CD4-positive, alpha-beta T cell treated with Interleukin-1 beta for 1 hour (primary cell): ENCODE measurements at places on chromosomes 1 and 21.
A peak's percentile ranks its signal among the peaks of the same experiment; 100 is the strongest.

DNA sequence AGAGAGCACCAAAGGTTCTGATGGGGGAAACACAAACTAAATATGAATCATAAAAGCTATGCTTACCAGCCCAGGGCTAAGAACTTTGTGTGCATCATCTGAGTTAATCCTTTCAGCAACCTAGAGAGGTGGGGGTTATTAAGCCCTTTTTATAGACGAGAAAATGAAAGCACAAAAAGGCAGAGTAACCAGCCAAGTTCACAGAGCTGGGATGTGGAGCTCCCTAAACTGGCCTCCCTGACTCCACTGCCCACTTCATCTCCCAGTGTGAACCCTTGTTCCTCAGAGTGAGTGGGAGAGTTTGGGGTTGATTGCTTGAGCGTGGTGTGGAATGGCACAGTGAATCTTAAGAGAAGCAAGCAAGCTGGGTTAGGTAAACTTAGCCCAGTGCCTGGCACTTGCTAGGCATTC is 10.8 kb upstream of the BCAR3 start:
- no peak for DNase-seq

DNA sequence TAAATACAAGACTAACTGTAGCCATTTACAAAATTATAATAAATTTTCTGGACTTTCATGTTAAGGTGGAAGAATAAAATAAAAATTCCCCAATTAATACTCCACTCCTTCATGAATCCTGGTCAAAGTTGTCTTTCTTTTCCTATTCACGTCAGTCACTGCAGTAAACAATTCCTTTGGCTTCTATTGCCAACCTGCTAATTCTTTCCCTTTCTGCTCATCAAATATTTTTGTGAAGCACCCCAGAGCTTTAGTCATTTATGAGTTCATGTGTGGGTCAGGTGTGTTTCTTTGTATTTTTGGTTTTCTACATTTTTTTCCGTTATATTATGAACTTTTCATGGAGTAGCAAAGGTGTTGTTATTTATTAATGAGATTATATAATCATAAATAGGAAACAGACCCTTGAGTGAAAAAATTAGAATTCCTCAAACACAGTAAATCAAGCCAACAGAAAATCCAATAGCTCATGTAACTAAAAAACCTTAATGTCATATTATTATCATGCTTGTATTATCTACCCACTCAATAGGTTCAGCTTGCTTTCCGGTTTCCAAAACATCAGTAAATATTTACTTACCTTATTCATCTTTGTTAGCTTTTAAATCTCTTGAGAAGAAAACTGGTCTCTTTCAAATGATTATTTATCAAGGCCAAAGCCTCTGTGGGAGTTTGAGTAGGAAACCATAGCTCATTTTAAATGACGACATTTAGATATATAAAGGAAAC is 29.6 kb upstream of the PLA2G4A start:
- DNase-seq: no peak

DNA sequence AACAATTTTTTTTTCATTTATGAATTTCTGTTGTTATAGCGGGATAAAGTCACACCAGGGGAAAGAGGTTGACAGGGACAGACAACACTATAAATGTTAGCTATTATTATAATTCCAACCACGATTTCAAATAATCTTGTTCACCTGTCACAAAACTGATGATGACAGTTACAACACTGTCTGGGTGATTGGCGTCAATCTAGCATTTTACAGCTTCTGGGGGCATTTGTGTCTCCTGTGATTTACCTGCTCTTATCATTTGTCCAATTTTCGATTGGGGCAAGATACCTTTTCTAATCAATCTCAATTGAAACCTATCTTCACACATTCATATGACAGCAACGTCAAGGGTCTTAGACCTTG is 44.6 kb upstream of the LYST start:
- DNase-seq: no peak

DNA sequence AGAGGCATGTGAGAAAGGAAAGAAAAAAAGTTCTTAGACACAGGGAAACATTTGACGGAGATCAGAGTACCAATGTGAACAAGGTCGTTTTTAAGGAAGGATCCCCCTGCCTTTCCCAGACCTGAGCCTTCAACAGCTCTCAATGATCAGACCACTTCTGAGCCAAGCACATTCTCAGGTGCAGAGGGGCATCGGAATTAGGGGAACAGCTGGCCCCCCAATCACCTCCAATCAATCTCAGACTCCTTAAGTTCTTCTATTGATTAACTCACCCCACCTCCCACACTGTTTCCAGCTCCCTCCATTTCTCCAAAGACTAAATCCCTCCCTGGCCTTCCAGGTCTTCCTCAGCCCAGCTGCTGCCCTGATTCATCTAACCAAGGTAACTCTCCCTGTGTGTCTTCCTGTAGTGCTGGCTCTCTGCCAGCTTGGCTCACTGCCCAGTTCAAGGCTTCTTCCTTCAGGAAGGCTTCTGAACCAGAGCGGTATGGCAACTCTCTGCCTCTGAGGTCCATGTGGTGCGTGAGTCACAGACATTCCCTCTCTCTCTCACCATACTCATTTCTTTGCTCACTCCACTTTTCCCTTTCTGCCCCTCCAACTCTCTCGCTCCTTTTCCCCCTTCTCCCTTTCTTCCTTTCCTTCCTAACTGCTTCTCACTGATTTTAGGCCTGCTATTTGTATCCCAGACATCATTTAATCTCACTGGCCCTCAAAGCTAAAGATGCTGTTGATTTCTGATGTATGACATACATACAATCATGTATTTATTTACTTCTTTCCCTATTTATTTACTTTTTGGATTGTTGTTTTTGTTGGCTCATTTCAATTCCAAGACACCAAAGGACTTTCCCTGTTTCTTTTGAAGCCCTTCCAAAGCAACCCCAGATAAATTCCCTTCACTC is 18.1 kb downstream of the CFAP45 start:
- DNase-seq: peak; percentile 48

DNA sequence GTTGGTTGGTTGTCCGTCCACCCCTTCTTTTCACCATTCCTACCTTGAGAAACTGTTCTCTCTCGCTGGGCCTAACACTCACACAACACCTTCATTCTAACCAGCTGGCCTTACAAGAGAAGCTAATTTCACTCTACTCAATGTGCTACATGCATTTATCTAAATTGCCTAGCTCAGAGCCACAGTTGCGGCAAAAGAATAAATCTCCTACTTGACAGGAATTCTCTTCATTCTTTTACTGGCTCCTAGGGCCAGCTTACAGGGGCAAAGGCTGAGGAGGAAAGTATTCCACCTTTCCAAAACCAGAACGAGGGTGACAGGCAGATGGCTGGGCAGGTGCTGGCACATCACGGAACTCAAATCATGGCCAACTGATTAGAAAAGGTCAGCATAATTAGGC is 6.5 kb downstream of the F3 start:
- no peak for DNase-seq

GRCh38 chr1:98177751-98178150 is 256.9 kb upstream of the DPYD start:
- no peak for DNase-seq

DNA sequence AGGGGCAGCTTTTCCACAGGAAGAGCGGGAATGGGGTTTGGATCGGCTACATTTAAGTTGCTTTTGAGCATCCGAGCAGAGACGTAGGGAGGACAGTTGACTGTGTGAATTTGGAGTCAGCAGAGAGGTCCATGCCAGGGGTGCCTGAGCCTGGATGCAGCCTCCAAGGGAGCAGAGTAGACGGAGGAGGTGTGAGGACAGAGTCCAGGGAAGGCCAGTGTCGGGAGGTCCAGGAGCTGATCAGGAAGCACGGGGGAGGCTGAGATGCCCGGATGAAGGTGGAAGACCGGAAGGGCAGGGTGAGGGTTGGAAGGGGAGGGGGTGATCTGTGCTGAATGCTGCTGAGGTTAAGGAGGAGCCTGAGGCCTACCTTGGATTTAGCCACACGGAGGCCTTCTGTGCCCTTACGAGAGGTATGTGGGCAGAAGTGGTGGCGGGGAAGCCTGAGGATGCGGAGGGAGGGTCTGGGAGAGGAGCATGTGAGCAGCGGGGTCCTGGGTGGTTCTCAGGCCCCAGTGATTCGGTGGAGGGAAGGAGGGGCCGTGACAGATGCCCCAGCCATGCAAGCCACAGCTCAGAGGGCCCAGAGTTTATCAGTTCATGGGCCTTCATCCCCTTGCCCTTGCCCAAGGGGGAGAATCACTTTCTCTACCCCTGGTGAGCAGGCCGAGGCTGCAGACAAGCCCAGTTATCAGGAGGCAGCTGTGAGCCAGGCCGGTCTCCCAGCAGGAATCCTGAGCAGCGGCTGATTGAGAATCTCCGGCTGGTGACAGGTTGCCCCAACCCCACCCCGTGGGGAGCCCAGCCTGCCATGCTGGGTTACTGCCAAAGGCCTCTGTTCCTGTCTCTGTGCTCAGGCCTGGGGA is 54.0 kb upstream of the ACTL8 start:
- DNase-seq: no peak

GRCh38 chr1:145942871-145943270 is 14.9 kb downstream of the LIX1L start:
- no peak for DNase-seq

- DNase-seq: no peak
Measured at GRCh38 chr1:3581296-3582036, 29.8 kb downstream of the MEGF6 start.

DNA sequence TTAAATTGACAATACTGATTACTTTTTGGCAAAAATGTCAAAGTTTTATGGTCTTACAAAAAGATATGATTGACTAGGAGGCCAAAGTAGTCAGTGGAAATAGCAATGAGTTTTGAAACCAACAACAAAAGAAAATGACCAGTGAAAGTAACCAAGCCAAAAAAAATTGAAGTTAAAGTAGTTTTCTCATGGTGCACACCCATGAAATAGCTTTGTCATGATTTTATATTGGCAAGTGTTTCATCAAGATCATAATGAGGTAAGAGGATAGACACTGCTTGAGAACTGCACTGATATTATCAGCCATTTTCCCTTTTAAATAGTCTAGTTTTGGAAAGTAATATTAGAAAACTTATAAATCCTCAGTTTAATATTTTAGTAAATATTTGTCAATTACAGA is 206.2 kb upstream of the ADAMTS5 start:
- DNase-seq: no peak

DNA sequence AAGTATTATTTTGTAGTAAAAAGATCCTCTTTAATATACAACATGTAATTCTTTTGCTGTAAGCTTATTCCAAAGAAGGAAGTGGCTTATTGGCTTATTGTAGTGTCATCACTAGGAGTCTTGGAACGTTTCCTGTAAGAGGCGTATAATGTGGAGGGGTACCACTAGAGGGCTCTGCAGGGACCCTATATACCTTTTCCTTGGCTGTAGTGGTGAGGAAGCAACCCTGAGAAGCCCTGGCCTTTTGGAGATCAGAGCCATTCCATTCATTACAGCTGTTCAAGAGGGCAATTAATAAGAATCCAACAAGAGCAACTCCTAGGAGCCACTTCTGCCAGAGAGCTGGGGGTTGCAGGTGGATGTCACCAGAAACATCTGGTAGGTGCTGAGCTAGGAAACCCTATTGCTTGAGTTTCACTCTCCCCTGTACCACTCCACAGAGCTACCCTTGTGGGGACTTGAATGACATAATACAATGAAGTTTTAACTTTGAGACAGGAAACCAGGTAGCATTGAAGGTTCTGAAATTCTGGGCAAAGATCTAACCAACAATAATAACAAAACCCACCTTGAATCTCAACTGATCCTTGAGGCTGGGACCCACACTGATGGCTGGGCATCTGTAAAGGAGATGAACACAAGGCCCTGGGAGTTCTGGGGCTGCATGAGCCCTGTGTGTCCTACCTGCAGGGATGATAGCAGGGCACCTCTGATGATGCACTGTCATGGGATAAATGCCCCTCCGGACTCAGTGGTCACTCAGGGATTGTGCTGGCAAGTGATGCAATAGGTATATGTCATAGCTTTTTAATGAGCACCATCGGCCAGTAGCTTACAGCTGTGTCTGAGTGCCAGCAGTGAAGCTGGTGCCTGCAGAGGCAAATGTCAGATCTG is 160.2 kb upstream of the COA6 start:
- peak; percentile 5 for DNase-seq

DNA sequence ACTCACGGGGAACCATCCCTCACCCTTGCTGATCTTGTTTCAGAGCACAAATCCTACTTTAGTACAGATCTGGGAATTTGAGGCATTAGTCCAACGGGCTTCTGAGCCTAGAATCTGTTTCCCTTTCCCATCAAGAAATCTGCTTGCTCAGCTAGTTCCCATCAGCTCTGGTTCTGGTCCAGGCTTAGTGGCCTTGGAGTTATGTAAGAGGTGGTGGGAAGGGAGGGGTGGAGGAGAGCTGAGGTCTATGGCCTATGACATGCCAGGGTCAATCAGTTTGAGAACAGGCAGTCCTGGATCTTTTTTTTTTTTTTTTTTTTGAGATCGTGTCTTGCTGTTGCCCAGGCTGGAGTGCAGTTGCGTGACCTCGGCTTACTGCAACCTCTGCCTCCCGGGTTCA is 4.1 kb downstream of the GSTM1 start:
- no peak for DNase-seq

- no peak for DNase-seq
Measured at GRCh38 chr1:239225396-239225795, 161.0 kb upstream of the CHRM3 start.

DNA sequence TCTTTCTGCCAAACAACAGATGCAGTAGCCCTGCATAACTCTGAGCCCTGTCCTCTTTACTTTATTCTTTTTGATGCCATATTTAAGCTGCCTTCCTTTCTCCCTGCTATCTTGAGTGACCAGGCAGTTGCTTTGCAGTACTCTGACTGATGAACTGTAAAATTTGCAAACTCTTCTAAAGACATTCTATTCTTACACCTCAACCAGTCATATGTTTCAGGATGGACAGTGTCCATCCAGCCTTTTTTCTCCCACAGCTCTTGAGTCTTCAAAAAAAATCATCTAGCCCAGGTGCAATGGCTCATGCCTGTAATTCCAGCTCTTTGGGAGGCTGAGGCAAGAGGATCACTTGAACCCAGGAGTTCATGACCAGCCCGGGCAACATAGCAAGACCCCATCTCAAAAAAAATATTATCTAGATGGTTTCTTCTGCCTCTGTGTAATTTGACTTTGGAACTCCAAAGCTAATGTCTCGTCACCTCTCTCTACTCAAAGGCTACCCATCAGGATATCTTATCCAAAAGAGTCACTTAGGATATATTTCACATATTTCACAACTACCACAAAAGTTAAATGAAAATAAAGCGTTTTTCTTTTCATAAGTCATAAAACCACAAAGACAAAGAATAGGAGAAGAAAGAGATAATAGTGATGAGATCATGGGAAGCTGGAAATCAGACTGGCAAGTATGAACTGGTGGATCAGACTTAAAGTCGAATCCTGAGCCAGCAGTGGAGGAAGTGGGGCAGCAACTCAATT is 54.6 kb upstream of the IPO9 start:
- no peak for DNase-seq

GRCh38 chr1:90210633-90211491 is 216.0 kb downstream of the ZNF326 start:
- DNase-seq: no peak
